Activated T-helper 17 cell treated with anti-CD3 and anti-CD28 coated beads, Interleukin-2, amount 50 U/mL, for 72 hours (primary cell): ENCODE measurements at places on chromosomes 13 and 19.

- ATAC-seq = peak; percentile 23
Observed at GRCh38 chr13:33787051-33787591, 30.8 kb upstream of the RFC3 start.

DNA sequence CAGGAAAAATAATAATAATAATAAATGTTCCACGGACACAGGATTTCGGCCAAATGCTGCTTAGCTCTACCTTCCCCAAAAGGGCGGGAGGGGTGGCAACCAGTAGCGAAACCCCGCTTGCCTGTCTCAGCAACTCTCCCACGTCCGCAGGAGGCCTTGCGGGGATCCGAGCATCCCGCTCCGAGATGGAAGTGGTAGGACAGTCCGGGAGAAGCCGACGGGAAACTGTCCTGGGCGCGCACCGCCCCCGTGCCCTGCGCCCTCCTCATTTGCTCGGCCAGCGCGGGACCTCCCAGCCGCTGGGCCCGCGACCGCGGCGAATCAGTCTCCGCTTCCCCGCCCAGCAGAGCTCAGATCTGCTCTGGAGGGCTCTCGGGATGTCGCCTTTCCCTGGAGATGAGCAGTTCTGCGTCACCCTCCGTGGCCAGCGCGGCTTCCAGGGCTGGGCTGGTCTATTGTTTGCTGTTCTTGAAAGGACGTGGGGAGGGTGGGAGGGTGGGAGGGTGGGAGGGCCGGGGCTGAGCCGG, 48.9 kb upstream of the PABPC3 start:
- no peak for ATAC-seq

GRCh38 chr13:39959497-39960144, 304.2 kb downstream of the COG6 start:
- no peak for ATAC-seq

DNA sequence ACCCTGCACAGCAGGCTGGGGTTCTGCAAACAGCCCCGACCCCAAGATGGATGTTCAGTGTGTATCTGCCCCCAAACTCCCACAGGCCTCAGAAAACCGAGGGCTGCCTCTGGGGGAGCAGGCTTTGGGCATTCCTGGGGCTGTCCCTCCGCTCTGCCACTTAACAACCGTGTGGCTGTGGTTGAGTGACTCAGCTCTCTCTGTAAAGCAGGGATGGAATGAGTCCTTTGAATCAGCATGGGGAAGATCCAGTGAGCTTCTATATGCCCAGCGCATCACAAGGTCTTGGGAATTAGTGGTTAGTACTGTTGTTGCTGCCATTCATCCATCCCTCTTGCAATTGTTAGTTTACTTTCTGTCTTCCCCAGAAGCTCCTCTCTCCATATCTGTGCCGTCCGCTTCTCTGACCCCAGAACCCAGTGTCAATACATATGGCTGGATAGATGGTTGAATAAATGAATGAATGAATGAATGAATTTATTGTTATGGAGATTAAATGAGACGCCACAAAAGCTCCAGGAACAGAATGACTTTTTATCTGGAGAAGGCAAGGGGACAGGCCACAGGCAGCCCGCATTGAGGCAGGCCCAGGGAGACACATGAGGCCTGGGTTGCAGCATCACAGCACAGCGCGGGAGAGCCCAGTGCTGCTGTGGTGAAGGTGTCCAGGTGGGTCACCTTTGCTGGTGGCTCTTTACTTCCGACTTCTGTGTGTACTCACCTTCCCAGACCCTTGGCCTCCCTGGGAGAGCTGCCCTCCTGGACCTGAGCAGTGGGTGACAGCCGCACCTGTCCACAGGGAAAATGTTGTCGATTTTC, 89.2 kb downstream of the RGCC start:
- ATAC-seq = peak; percentile 96

GRCh38 chr13:26517936-26518335, 39.5 kb upstream of the WASF3 start:
- no peak for ATAC-seq

- ATAC-seq = no peak
Observed at GRCh38 chr13:29847501-29847983, 2.9 kb downstream of the UBL3 start.

DNA sequence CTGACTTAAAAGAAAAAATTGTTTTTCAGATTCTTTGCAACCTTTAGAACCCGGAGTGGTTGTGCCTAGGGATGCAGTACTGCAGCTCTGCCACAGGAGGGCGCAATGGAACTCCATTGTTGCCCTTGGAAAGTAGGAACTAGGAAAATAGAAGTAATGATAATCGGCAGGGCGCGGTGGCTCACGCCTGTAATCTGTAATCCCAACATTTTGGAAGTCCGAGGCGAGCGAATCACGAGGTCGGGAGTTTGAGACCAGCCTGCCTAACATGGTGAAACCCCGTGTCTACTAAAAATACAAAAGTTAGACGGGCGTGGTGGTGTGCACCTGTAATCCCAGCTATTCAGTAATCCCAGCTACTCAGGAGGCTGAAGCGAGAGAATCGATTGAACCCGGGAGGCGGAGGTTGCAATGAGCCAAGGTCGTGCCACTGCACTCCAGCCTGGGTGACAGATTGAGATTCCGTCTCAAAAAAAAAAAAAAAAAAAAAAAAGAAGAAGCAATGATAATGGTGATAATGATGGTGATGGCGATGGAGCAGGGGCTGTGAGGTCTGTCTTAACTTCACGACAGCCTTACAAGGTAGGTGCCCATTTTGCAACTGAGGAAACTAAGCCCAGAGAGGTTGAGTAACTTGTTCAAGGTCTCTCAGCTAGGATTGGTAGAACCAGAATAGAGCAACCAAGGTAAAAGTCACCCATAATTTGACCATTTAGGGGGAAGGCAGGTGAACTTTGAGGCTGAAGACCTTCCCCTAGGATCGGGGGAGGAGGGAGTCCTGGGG, 5.5 kb upstream of the ADAMTS10 start:
- ATAC-seq = peak; percentile 38

- no peak for ATAC-seq
Observed at GRCh38 chr19:6273701-6274601, 5.8 kb downstream of the MLLT1 start.

- no peak for ATAC-seq
Observed at GRCh38 chr13:89897681-89898080, 1449.8 kb upstream of the MIR17HG start.

GRCh38 chr13:39777021-39777420, 121.6 kb downstream of the COG6 start:
- ATAC-seq = peak; percentile 14

DNA sequence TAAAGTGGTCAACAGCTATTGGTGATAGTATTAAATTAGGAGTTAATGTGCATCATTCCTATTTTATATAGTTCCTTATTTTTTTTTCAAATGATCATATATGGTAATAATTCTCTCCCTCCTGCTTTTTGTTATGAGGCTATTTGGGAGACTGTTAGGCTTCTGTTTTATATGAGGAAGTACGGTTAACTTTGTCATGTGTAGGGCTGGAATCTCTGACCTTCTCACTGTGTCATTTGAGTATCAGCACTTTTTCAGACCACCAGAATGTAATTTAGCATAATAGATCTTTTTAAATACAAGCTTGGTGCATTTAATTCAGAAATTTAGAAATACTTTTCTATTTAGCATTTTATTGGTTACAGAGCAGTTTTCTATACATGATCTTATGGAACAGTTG, 7.7 kb downstream of the DGKH start:
- ATAC-seq = no peak

- no peak for ATAC-seq
Observed at GRCh38 chr13:28129911-28130693, 8.2 kb upstream of the PAN3 start.

- ATAC-seq = no peak
Observed at GRCh38 chr13:43848001-43848649, 31.4 kb downstream of the CCDC122 start.

- ATAC-seq = peak; percentile 56
Observed at GRCh38 chr19:57406516-57407123, 4.3 kb upstream of the ZNF17 start.

DNA sequence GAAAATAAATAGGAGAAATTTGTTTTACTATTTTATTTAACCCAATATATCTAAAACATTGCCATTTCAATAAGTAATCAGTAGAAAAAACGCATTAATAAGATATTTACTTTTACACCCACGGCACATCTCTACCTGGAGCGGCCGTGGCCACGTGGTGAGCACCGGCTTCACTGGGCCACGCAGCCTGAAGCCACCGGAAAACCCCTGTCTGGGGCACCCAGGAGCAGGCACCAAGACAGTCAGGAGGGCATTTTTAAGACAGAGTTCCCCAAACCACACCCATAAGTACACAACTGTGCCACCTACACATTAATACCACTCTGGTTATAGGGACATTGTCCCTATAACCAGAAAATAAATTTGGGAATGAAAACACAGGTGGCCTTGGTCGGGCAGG, 80.9 kb downstream of the SPACA7 start:
- ATAC-seq = no peak
